G401 (cell line): ENCODE measurements at places on chromosomes 12 and 14.

GRCh38 chr12:122182887-122183587 lies at the start of gene LRRC43:
TSS of gene LRRC43 (plus strand) at chr12:122183123. CDS start at chr12:122183145, 22 bp downstream.
- peak; percentile 36 for DNase-seq

DNA sequence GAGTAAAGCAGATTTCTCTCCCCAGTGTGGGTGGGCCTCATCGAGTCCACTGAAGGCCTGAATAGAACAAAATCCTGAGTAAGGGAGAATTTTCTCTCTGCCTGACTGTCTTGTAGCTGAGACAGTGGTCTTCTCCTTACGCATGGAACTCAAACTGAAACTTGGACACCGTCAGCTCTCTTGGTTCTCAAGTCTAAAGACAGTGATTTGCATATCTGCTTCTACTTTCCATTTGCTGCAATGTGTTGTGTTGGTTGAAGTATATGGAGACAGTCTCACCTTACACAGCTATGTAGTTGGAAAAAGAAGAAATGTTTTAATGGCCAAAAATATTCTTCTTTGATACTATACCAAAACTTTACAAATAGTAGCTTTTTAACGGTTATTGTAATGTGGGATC lies 160.2 kb upstream of the LMNTD1 start:
- DNase-seq: no peak

DNA sequence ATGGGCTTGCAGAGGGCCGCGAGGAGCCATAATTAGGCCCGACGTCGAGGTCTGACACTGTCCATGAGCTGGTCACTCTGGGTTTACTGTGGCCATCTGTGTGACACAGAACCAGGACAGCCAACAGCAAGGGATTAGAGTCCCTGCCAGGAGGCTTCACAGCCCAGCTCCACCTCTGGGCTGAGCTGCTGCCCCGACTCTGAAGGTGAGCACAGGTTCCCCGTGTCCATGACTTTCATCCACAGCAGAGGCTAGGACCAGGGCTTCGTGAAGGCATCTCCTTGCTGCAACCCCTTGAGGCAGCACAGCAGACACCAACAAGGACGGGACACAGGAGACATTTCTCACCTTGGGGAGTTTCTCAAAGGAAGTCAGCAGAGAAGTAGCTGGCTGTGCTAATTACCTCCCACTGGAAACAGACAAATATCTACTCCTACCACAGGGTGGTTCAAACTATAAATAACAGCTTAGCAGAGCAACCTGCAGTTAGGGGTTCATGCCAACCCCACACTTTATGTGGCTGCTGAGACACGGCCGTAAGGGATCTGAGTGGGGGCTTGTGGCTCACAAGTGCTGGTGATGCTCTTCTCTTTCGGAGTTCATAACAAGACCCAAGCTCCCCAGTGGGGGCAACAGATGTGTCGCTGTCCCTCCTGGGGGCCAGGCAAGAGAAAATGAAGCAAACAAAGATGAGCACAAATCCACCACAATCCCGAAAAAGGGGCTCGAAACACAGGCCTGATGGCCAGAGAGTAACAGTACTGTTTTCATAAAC lies 29.2 kb downstream of the ZFYVE21 start:
- DNase-seq: peak; percentile 84

DNA sequence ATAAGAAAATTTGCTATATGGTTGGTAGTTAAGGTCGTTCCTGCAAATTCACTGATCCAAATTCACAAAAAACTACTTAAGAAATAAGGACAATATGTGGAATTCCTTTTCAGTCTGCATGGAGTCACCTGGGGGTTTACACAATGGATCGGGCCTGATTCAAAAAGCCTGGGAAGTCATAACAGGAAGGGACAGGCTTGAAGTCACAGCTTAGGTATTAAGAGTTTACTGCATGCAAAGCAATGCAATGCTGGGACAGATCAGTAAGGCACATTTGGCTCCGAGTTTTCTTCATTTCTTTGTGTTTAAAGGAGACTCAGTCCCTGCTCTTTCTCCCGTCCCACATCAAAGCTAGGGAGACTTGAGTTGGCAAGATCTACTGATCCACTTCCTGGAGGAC lies 153.3 kb downstream of the NTF3 start:
- no peak for DNase-seq

GRCh38 chr12:113165521-113166450 lies 16.3 kb downstream of the CFAP73 start:
- DNase-seq: no peak

DNA sequence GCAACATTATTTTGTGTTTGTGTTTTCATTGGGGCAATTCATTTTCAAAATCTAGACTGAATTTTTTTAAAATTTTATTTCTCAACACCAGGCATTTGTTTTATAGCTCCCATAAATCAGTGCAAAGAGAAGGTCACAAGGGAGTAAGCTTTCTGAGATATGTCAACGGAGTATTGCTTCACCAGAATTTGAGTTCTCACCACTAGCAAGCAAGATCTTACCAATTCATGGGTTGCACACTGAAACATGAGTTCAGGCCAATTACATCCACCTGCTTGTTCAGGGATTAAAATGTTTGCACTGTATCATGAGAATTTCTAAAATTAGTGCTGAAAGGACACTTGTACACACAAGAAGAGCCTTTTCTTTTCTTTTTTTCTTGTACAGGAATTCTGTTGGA lies 121.9 kb downstream of the CAND1 start:
- no peak for DNase-seq

DNA sequence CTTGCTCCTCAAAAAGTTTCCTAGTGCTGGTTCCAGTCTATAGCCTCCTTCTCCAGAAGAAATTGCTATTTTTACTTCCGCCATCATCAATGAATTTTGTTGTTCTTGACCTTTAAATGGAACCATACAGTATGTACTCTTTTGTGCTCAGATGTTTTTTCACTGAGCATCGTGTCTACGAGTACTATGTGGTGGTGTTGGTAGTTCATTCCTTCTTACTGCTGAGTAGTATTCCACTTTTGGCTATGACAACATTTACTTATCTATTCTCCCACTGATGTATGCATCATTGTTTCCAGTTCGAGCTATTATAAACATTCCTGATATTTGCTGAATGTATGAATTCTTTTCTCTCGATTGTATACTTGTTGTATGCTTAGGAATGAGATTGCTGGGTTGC lies 28.6 kb downstream of the SLC2A14 start:
- no peak for DNase-seq
